Lung microvascular endothelial cell (primary cell): ENCODE measurements at places on chromosomes 2 and 18. TPM values are rescaled to one million over a fixed set of nuclear protein-coding genes. Genes with fewer than 3 reads are reported as not detected.

DNA sequence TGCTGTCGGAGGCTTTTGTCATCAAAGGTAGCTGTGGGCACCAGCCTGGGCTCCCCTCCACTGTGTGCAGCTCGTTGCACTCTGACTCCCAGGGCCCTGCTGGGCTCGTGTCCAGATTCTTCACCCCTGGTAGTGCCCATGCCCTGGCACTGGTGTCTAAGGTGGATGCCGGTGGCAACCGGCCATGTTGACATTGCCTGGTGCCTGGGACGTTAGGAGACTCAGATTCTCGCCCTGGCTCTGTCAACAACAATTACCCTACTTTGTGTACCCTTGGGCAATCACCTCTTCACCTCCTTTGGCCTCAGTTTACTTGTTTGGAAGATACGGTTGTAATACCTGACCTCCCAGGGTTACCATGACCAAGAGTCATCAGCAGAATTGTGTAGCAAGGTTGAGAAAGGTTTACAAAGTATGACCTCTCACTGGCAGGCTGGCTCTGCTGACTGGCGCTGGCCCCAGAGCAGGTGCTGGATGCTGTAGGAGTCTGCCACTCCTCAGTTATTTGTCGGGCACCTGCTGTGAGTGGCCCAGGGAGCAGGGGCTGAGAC, 41.5 kb upstream of the MCFD2 start:
- no peak for DNase-seq

DNA sequence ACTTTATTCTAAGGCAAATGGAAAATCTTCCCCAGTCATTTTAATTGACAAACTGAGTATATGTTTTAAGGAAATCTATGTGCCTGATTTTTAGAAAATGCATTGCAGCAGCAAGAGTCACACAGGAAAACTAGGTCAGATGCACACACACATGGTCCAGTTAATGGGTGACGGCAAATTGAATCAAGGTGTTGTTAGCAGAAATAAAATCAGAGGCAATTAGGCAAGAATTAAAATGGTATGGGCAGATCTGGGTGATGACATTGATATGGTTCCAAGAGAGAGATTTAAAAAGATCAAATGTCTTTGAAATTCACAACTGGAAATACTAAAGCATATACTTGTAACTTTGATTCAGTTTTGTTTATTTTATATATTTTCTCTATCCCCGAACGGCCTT, 174.2 kb upstream of the CDH19 start:
- DNase-seq = no peak

DNA sequence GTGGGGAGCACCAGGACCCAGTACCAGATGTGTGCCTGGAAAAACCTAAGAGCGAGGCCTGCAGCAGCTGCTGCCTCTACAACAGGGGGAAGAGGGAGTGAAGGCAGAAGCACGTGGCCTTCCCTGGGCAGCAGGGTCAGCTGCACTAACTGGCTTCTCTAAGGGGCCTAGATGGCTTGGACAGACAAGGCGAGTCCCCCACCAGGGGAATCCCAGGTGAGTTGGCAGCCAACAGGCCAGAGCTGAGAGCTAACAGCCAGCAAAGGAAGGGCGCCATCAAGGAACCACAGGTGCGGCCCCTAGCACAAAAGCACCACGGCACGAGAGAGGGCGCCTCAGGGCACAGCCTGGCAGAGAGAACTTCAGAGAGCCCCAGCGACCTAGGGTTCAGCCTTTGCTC, 19.8 kb upstream of the MAL start:
- DNase-seq = no peak

MAP3K19 gene
- not detected in 2 replicates for total RNA-seq

DNA sequence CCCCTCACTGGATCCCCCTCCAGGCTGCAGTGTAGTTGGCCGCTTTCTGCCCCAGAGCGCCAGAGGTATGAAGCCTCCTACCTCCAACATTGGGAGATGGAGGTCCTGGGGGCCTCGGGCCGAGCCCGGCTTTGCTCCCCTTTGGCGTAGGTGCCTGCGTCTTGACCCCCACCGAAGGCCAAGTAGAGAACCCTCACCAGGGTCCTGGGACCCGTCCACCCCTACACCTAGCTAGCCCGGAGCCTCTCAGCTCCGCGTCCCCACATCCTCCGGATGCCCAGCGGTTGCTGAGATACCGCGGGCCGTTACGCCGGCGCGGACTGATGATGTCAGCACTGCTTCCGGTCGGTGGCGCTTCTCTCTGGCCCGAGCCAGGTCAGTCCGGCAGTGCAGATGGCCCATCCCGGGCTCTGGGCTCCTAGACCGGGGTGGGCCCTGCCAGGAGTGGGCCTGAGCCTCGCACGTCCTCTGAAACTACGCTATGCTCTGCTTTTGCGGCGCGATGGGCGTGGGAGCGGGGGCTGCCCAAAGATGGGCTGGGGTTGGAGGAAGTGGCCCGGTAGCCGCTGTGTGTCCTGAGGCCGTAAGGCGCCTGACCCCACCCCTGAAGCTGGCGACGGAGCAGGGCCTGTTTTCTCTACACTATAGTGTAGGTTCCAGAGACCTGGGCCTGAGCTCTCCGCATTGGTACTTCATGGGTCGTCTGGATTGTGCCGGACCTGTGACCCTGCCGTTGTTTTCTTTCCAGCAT, at the start of the genes GLB1L and STK16:
Gene GLB1L (minus strand): TSS at position 297 of the 751 bp plus-strand sequence. CDS start 1,871 bp downstream, outside the sequence.
Gene STK16 (plus strand): TSS at position 332 of the 751 bp plus-strand sequence. CDS start 521 bp downstream, outside the sequence.
- peak; percentile 95 for DNase-seq

- peak; percentile 86 for DNase-seq
Measured at GRCh38 chr18:6729247-6730091, at the start of gene ARHGAP28. TSS of gene ARHGAP28 (plus strand) at chr18:6729716. CDS start at chr18:6729822, 106 bp downstream.

FKBP1B gene
- 8.7 and 12.6 TPM in 2 replicates for total RNA-seq

KLF7 gene
- 8.3 and 8.7 TPM in 2 replicates for total RNA-seq

ST8SIA3 gene
- not detected in 2 replicates for total RNA-seq

GRCh38 chr2:48122166-48122565, 215.9 kb upstream of the FBXO11 start:
- DNase-seq = no peak

DNA sequence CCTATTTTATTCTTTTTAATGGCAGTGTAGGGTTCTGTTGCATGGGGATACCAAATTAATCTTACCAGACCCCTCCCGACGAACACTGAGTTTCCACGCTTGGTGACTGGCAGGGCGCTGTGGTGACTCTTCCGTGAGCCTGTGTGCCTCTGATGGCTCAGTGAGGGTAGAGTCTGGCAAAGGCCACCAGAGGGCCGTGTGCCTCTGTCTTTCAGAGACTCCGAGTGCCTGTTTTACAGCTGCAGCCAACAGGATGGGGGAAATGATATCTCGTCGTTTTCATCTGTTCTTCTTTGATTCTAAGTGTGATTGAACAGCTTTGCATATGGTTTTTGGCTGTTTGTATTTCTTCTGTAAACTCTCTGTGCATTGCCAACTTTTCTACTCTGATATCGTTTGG, 99.8 kb downstream of the ZNF236 start:
- peak; percentile 73 for DNase-seq
